Activated B cell treated with CpG ODN at 0.5 μM for 24 hours (primary cell): ENCODE measurements at places on chromosomes 3 and 15. TPM values are rescaled to one million over a fixed set of nuclear protein-coding genes. Genes with fewer than 3 reads are reported as not detected.

GRCh38 chr15:71716990-71717389, 93.4 kb upstream of the NR2E3 start:
- peaks cover 16% of the 10 kb centered on the region for H3K27me3 ChIP-seq
- no peaks in the 10 kb centered on the region for H3K4me1 ChIP-seq
- no peak overlapping the region for H3K27ac ChIP-seq
- no peak overlapping the region for H3K4me3 ChIP-seq

DNA sequence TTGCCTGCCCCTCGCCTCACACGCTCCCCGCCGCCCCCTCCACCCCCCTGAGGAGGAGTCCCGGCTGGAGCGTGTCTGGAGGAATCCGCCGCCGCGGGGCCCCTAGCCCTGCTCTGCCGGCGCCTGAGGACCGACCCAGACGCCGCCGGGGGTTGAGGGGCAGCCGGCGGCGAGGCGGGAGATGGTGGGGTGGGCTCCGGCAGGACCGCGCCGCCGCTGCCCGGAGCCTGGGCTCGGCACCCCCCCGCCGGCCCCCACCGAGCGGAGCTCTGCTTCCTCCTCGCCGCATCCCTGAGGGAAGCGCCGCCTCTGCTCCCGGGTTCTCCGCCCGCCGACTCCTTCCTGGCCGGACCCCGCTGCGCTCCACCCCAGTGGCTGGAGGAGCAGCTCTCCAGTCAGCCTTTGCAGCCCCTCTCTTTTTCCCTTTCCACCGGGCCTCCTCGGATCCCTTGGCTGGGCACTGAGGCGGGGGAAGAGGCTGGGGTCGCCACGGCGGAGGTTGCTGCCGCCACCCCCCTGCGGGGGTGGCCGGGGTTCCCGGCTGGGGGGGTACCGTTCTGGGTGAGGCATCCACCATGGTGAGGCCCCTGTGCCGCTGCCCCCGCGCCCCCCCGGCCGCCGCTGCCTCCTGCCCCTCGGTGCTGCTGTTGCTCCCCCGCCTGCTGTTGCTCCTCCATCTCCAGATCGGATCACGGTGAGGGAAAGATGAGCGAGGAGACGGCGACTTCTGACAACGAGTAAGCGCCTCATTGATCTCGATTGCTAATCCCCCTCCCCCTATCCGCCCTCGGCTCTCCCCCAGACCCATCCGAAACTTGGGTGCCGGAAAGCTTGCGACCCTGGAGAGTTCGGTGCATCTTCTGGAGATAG, at the start of gene SPRED1:
TSS of gene SPRED1 (plus strand) at position 356 of the 870 bp plus-strand sequence. CDS start at position 706, 350 bp downstream.
- peaks cover 7% of the 10 kb centered on the region for H3K36me3 ChIP-seq
- H3K27me3 ChIP-seq, result peaks cover 2% of the 10 kb centered on the region

DNA sequence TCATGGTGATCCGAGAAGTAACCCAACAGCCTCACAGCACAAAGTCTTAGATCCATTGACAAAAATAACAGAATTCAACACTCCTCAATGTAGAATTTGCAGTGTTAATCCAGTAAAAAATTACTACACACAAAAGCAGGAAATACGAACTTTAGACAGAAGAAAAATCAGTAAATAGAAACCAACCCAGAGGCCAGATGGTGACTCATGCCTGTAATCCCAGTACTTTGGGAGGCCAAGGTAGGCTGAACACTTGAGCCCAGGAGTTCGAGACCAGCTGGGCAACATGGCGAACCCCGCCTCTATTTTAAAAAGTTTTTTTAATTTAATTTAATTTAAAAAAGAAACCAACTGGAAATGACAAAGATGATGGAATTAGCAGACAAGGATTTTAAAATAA, 36.1 kb downstream of the SELENOT start:
- peaks cover 16% of the 10 kb centered on the region for H3K4me1 ChIP-seq
- no peak overlapping the region for H3K27ac ChIP-seq
- peaks cover 4% of the 10 kb centered on the region for H3K27me3 ChIP-seq
- no peak for DNase-seq
- no peak overlapping the region for H3K4me3 ChIP-seq

GRCh38 chr3:15496341-15496664, 25.2 kb downstream of the COLQ start:
- no peaks in the 10 kb centered on the region for H3K27me3 ChIP-seq
- no peak for DNase-seq
- no peaks in the 10 kb centered on the region for H3K4me1 ChIP-seq
- no peak overlapping the region for H3K27ac ChIP-seq
- no peak overlapping the region for H3K4me3 ChIP-seq

DNA sequence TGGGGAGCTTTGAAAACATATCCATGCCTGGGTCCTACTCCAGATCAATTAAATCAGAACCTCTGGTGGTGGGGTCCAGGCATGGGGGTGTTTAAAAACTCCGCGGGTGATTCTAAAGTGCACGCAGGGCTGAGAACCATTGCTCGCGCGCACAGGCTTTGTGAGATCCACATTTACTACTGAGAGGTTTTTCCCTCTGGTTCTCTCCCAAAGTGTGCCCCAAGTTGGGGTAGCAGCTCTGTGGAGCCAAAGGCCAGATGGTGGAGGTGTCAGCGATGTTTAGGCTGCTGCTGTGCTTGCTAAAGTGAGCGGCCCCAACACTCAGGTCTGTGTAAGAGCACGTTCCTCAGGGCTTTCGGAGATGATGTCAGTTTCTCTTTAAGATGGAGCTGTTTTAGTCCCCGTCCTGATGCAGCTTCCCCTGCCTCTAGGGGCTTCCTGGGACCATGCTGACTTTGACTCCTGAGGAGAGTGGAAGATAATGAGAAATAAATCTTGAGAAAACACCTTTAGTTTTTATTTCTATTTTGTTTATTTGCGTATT, 13.4 kb upstream of the MAGEF1 start:
- H3K27me3 ChIP-seq, result peaks cover 4% of the 10 kb centered on the region
- no peak for DNase-seq
- H3K36me3 ChIP-seq, result no peaks in the 10 kb centered on the region
- no peak overlapping the region for H3K4me3 ChIP-seq

DNA sequence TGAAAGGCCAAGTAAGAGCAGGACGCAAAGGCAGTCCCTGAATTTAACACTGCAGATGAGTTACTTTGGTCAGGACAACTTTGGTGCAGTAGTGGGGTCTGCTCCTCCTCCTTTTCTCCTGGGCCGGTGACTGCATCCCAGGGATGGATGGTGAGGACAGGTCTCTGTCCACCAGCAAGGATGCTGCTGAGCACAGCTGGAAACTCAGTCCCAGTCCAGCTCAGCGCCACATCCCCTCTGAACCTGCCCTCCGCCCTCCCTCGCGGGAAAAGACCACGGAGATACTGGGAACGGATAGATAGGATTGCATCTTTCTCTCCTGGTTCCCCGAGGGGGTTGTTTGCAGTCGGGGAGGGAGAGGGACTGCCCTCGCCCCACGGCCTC, 13.8 kb downstream of the GRAMD2A start:
- H3K4me1 ChIP-seq, result no peaks in the 10 kb centered on the region
- no peaks in the 10 kb centered on the region for H3K36me3 ChIP-seq
- H3K4me3 ChIP-seq, result no peak overlapping the region
- H3K27me3 ChIP-seq, result peaks cover 29% of the 10 kb centered on the region

GRCh38 chr3:161939918-161940620, 443.5 kb downstream of the OTOL1 start:
- H3K27ac ChIP-seq, result no peak overlapping the region
- no peaks in the 10 kb centered on the region for H3K4me1 ChIP-seq
- H3K27me3 ChIP-seq, result no peaks in the 10 kb centered on the region

GRCh38 chr3:190517687-190518086, 3.8 kb downstream of the IL1RAP start:
- H3K36me3 ChIP-seq, result peaks cover 6% of the 10 kb centered on the region
- no peak overlapping the region for H3K4me3 ChIP-seq
- no peak for DNase-seq
- H3K27me3 ChIP-seq, result no peaks in the 10 kb centered on the region
- H3K27ac ChIP-seq, result no peak overlapping the region

GRCh38 chr3:159560214-159560979, 428.2 kb upstream of the IL12A start:
- no peak for DNase-seq
- no peaks in the 10 kb centered on the region for H3K36me3 ChIP-seq
- H3K4me3 ChIP-seq, result no peak overlapping the region
- H3K27ac ChIP-seq, result no peak overlapping the region
- no peaks in the 10 kb centered on the region for H3K27me3 ChIP-seq

DNA sequence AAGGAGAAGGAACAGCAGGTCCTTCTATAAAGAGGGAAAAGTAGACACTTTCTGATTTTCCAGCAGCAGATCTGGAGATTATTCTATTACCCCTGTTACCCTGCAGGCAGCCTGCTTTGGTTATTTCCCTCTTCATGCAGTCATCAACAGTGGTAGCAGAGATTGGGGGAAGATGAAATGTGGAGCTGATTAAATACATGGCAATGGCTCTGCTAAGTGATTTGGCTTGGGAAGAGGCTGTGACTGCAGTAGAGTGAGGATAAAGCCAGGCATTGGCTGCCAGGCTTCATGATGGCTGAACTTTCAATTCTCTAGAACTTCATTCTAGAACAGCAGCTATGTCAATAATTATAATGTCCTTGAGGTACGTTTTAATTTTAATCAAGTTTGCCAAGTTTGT, 29.1 kb downstream of the PTX3 start:
- no peaks in the 10 kb centered on the region for H3K4me1 ChIP-seq
- H3K27ac ChIP-seq, result no peak overlapping the region
- H3K36me3 ChIP-seq, result no peaks in the 10 kb centered on the region

GRCh38 chr3:78647726-78648125, 1120.1 kb downstream of the ROBO1 start:
- no peaks in the 10 kb centered on the region for H3K27me3 ChIP-seq
- H3K4me3 ChIP-seq, result no peak overlapping the region

DNA sequence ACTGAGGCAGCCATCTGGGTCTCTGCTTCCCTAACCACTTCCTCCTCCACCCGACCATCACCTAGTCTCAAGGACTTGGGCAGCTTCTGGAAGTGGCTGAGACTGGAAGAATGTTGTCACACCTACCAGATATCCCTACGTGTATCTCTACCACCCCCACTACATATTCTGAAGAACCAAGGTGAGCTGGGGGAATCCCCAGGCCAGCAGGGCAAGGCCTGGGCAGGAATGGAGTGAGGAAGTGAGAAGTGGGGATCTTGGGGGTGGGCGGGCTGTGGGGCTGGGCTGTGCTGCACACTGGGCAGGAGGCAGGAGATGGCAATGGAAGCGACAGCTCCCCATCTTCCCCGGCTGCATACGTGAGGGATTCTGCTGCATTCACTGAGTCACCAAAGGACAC, 17.5 kb upstream of the ALDH1A3 start:
- H3K27ac ChIP-seq, result no peak overlapping the region
- H3K4me3 ChIP-seq, result no peak overlapping the region
- DNase-seq, result no peak

GRCh38 chr3:106908181-106908938, 468.9 kb upstream of the CCDC54 start:
- no peaks in the 10 kb centered on the region for H3K4me1 ChIP-seq
- no peak for DNase-seq
- H3K36me3 ChIP-seq, result no peaks in the 10 kb centered on the region

DNA sequence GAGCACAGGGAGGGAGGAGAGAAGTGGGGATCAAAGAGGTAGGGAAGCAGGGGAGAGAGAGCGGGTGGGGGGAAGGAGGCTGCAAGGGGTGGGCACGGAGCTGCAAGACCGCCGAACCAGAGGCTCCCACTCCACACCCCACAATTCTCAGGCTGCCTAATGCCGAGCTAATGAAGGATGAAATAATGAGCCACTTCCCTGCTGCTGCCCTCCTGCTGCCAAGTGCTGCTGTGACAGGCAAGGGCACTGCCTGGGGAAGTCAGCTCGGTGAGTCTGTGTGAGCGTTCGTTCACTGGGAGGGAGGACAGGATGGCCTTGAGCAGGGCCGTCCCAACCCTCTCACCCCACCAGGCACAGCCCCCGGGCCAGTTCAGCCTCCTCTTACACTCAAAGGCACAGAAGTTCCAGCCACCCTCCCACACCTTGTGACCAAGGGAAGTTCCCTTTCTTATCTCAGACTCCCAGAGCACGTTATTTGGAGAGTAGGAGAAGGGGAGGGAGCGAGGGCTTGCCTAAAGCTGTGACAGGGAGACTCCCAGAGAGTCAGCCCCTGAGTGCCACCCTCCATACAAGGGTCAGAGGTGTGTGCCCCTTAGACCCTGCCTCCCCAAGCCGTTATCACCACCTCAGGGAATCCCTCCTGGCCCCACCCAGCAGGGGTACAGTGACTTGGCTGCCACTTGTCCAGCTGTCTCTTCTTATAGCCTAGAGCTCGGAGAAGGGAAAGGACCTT, 12.4 kb downstream of the GLYCTK start:
- peaks cover 13% of the 10 kb centered on the region for H3K36me3 ChIP-seq
- no peak overlapping the region for H3K4me3 ChIP-seq
- H3K27me3 ChIP-seq, result no peaks in the 10 kb centered on the region
- no peak for DNase-seq

- H3K27me3 ChIP-seq, result peaks cover 7% of the 10 kb centered on the region
- H3K4me3 ChIP-seq, result no peak overlapping the region
- H3K36me3 ChIP-seq, result no peaks in the 10 kb centered on the region
Measured at GRCh38 chr15:23646165-23647000, 1.3 kb downstream of the MAGEL2 start.

GRCh38 chr15:77473328-77473727, 52.6 kb downstream of the HMG20A start:
- H3K36me3 ChIP-seq, result peaks cover 75% of the 10 kb centered on the region
- no peak for DNase-seq
- no peak overlapping the region for H3K4me3 ChIP-seq
- no peak overlapping the region for H3K27ac ChIP-seq
- no peaks in the 10 kb centered on the region for H3K4me1 ChIP-seq
- no peaks in the 10 kb centered on the region for H3K27me3 ChIP-seq

Gene RGMA
- not detected in 2 replicates for total RNA-seq

Gene SKIL
- total RNA-seq, result 112 and 123 TPM in 2 replicates

Gene LTK
- 1.9 and 2.2 TPM in 2 replicates for total RNA-seq

Gene TTLL13
- total RNA-seq, result 0.49 and 2.2 TPM in 2 replicates

Gene CSNK1G1
- 26.1 and 26.6 TPM in 2 replicates for total RNA-seq

Gene SQOR
- 39.2 and 44.9 TPM in 2 replicates for total RNA-seq

Gene EOGT
- total RNA-seq, result 14.4 and 17.3 TPM in 2 replicates

Gene EBLN2
- 6.9 and 9.4 TPM in 2 replicates for total RNA-seq

Gene ACP3
- total RNA-seq, result 0.84 and 0.95 TPM in 2 replicates

Gene GNAT1
- total RNA-seq, result not detected in 2 replicates

Gene SLC15A2
- 8.5 and 16.0 TPM in 2 replicates for total RNA-seq
